ENCODE measurements at places on chromosomes 5 and 9.
A peak's percentile ranks its signal among the peaks of the same experiment; 100 is the strongest.

GRCh38 chr5:21672911-21673310 is 1180.2 kb downstream of the CDH12 start:
- no peak for DNase-seq

GRCh38 chr9:118290116-118290515 is 585.9 kb downstream of the TLR4 start:
- DNase-seq = no peak

GRCh38 chr5:75611311-75612225 is at the start of gene ANKDD1B:
ANKDD1B (plus strand) TSS chr5:75611453; CDS start chr5:75611635, 182 bp downstream.
- DNase-seq = peak; percentile 29

DNA sequence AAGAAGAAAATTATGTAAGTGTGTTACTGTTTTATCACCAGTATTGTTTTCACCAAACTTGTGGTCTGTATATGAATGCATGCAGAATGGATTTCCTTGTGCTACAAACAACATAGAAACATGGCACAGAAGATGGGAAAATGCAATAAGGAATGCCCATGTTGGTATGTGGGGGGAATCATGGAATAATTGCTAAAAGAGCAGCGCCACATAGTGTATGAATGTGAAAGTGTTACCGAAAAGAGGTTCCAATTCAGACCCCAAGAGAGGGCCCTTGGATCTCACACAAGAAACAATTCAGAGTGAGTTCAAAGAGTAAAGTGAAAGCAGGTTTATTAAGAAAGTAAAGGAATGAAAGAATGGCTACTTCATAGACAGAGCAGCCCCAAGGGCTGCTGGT is 26.4 kb upstream of the TYRP1 start:
- DNase-seq = peak; percentile 10

DNA sequence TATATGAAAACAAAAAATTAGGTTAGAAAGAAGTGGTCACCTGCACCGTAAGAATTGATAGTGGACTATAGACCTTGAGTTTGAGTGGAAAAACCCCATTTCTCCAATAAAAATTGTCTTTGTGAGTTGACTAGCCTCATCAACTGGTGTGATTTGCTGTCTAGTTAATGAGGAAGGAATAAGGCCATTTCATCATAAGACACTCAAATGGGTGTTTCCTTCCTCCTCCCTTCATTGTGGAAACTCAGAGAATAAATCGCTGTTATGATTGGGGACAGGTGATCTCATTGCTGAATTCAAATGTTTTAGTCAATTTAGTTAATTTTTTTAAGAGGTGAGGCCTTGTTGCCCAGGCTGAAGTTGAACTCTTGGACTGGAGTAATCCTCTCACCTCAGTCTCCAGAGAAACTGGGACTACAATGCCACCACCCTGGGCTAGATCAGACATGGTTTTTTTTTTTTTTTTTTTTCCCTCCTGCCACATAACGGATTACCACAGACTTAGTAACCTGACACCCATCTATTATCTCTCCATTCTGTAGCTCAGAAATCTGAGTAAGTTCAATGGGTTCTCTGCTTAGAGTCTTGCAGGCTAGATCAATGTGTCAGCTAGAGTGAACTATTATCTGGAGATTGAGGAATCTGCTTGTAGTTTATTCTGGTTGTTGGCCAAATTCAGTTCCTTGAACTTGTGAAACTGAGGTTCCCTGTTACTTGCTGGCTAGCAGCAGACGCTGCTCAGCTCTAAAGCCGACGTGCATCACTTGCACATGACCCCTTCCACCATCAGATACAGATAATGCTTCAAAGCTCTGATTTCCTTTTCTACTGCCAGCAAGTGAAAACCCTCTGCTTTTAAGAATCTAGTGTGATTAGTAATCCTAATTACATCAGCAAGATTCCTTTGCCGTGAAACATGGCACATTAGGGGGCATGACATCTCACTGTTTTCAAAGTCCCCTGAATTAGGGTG is 663.8 kb upstream of the CDH9 start:
- DNase-seq = peak; percentile 11

DNA sequence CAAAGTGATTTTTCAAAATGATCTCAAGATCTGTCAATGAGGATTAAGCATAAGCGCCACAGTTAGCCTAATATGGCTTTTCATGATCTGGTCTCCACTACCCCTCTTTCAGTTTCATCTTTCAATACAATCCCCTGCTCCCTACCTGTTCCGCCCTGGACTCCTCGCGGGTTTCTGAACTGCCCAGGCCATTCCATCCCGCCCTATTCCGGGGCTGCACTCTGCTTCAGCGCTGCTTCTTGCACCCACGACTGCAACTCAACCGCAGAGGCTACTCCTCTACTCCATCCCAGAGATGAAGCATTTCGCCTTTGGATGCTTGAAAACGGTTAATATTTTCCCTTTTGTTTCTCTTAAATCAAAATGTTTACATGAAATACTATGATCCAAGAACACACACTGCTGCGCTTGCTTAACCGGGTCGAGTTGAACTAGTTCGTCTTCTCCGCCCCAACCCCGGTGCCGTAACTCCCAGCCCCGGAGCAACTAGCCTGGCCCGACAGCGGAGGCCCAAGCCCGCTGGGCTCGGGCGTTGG is 716 bp upstream of the OTULIN start:
- peak; percentile 33 for DNase-seq

DNA sequence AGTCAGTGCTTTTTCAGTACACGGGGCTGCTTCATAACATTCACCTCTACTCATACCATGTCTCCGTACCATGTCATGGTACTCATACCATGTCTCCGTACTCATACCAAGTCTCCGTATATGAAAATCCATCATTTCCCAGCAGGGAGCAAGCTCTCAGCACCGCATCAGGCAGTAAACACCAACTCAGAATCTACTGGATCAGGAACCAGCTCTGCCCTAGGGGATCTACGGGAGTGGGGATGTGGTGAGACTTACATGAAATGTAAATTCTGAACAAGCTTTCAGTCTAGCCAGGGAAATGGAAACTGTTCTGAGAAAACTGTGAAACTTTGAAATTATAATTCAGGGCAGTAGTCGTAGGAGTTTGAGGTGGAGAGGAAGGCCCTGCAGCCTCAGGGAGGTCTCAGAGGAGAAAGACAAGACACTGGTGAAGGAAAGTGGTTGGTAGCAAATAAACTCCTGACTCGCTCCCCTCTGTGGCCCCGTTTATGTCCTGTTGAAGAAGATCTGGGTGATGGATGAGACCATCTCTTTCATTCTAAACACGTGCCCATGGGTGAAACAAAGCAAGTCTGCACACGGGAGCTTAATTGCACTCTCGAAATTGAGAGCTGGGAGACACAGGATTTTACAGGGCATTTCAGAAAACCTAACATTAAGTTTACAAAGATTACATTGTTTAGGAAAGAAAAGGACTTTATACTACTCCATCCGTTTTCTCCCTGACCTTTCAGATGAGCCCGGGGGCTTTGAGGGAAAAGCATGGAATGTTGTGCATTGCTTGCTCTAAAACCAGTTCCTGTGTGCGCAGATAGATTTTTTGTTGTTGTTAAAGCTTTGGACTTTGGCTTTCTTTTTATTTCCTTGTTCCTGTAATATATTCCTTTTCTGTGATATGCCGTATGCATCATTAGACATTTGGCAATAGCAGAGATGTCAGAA is 26.8 kb downstream of the ACTBL2 start:
- DNase-seq = no peak

DNA sequence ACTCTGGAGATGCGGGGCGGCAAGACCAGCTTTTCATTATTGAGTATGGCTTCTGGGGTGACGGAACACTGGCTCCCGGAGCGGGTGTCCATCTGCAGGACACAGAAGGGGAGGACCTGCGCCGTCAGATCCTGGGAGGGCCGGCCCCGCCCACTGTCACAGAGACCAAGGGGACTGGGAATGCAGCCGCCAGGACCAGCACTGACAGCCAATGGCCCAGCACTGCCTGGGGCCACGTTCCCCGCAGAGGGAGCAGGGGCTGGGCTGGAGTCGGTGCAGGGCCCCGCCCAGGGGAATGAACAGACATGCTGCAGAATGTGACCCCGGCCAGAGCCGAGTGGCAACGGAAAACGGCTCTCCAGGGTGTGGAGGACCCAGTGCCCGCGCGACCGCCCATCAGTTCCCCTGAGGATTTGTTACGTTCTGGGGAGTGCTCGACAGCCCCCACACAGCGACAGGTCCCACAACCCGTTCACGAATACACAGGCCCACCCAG is at the start of gene ZDHHC11:
ZDHHC11 (minus strand) TSS at position 476 of the 496 bp plus-strand sequence; CDS start at position 92, 384 bp downstream.
- DNase-seq = no peak

- DNase-seq = no peak
These were observed 435.9 kb downstream of the DNAH5 start for GRCh38 chr5:13508559-13508958.

GRCh38 chr9:124503713-124504529 is 3.3 kb downstream of the NR5A1 start:
- no peak for DNase-seq

DNA sequence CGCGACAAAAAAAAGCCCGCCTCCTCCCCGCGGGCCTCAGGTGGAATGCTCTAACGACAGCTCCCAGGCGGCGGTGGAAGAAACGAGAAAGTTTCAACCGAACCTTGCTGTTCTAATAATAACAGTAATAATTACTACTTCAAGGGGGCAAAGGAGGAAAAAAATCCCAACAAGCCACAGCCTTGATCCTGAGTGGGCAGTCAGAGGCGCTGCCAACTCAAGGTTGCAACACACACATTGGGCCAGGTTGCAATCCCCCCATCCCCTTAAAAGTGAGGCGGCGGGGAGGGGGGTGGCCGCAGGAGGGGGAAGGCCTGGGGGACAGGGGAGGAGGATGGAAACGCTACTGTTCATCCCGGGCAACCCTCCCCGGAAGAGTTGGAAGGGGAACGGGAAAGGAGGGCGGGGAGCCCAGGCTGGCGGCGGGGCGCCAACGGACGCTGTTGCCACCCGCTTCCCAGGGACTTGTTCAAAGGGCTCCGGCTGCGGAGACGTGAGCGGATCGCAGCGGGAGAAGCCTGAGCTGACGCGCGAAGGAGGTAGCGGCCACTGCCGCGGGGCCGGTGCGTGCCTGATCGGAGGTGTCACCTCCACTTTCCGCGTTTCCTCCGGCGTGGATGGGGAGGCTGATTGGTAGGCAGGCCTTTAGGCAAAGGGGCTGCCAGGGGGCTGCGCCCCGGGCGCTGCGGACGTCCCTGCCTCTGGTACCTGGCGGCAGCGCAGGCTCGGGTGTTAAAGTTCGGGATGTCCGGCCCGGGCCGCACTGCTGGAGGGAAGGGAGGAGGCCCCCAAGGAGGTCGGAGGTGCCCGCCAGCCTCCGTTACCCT is 647 bp downstream of the SMARCA2 start:
- peak; percentile 33 for DNase-seq

DNA sequence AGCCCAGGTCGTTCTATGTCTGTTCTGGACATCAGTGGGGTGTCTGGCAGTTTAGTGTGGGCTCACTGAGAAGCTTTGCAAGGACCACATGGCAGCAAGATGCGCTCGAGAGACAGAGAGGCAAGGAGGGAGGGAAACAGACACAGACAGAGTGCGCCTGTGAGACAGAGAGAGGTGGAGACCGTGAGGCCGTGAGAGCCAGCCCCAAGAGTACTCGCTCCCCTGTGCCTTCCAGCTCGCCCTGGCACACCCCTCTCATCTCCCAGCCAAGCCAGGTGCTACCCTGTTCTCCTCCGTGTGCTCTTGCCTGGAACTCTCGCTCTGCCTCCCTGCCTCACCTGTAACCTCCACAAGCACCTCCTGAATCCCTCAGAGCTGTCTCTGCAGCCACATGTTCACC is 106.8 kb downstream of the EHMT1 start:
- no peak for DNase-seq

DNA sequence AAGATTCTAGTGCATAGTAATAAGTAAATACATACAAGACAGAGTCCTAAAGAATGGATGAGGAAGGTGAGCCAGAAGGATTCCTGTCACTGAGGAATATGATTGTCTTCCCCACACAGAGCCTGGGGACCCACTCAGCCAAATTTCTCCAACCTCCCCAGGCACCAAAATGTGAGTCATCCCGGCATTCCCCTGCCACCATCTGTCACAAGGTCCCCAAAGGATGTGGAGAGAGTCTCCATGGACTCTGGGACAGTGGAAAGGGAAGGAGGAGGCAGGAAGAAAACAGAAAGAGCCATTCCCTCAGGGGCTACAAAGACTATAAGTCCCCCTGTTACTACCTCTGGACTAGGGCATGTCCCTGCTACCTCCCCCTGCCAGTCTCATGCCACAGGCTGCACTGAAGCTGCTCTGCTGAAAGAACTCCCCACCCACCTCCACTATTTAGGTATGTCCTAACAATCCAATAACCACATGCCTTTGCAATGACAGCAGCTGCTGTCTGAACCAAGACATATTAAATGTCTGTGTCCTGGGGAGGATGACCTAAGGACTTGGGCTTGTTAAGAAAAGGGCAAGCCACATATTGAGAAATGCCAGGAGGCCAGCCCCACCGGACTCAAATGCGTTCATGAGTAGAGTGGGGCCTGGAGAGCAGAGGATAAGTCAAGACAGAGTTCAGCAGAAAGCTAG is 10.7 kb upstream of the OR5C1 start:
- DNase-seq = no peak

- DNase-seq = no peak
These were observed 4.5 kb downstream of the MACIR start for GRCh38 chr5:103263054-103263453.

All from ACHN (cell line).